ENCODE measurements at places on chromosomes 1 and 21.

- DNase-seq, result no peak
Observed at GRCh38 chr1:4517186-4517954, 137.0 kb upstream of the AJAP1 start.

DNA sequence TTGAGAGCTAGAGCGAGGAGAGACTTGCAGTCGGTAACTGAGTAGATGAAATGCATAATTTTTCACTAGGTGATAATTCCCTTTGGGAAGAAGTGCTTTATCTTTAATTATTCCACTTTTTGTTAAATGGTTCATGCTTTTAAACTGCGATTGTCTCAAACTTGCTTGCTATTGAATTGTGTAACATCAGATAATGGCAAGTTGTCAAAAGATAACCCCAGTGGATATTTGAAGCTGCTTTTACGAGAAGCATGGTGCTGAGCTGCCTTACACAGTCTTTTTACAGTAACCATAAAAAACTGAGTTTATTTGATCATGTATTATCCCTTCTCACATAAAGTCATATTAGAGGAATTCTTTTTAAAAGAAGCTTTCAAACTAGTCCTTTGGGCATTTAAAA lies 30.2 kb downstream of the TMEM50B start:
- DNase-seq, result no peak

- no peak for DNase-seq
Observed at GRCh38 chr1:1345860-1346500, 3.2 kb downstream of the DVL1 start.

- DNase-seq, result no peak
Observed at GRCh38 chr1:63051356-63051755, 267.4 kb downstream of the ATG4C start.

- no peak for DNase-seq
Observed at GRCh38 chr21:42341776-42342542, 8.8 kb downstream of the TFF2 start.

DNA sequence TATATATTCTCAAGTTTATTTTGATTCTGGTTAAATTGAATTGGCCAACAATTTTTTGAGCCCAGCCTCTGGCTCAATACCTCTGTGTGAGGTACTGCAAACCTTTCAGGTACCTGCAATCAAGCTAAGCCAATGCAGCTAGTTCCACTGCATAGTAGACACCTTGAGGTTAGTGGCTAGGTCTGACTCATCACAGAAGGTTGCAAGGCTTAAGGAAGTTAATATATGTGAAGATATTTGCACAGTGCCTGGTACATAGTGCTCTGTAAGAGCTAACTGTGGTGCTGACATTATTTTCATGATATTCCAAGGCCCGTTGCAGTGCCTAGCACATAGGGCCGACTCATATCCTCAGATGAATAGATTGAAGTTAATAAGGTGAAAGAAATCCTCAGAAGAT lies 330.5 kb upstream of the KAZN start:
- DNase-seq, result no peak

- no peak for DNase-seq
Observed at GRCh38 chr1:7654725-7655124, 116.4 kb upstream of the VAMP3 start.

DNA sequence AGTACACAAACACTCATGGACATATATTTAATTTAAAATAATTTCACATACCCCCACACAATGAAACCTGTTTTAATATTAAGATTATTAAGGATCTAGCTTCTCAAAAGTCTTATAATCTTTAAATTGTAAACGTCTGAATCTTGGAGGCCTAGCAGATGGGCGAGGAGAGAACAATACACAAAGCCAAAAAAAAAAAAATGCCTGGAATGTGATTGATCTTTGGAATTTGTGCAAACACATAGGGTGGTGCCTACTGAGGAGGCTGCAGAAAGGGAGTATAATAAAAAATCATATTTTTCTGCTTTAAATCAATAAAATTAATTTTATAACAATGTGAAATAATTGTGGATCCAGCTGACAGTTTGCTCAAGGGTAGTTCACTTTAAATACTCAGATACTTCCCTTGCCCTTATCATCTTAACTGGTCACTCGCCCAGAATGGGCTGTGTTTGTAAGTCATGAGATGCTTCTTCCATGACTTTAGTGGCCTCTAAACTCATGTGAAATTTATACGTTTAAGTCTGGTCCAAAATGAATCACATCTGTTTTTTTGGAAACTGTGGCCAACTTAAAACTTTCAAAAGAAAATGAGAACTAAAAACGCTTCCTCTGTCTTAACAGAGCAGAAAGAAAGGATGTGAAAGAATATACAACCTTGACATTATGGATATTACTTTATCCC lies 802.8 kb upstream of the CXADR start:
- DNase-seq, result no peak

- DNase-seq, result no peak
Observed at GRCh38 chr1:41171266-41171874, 70.7 kb downstream of the SCMH1 start.

- DNase-seq, result no peak
Observed at GRCh38 chr1:78223417-78224215, 177.8 kb downstream of the GIPC2 start.

GRCh38 chr1:41175546-41175945 lies 66.6 kb downstream of the SCMH1 start:
- DNase-seq, result no peak

DNA sequence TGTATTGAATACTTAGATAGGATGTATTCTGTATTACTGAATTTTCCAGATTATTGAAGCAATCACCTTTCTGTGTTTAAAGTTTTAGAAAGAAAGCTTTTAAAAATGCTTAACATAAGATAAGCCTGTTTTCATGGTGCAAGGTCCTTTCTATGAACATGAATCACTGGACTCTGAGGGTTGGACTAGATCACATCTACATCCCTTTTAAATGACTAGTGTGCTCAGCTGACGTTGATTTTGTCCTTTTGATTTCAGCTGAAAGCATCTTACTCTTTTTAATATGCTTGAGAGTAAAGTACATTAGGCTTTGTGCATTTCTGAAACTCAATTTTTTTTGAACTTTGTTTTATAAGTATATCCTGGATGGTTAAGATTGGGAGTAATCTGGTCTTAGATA lies 16.2 kb downstream of the MIER1 start:
- no peak for DNase-seq

DNA sequence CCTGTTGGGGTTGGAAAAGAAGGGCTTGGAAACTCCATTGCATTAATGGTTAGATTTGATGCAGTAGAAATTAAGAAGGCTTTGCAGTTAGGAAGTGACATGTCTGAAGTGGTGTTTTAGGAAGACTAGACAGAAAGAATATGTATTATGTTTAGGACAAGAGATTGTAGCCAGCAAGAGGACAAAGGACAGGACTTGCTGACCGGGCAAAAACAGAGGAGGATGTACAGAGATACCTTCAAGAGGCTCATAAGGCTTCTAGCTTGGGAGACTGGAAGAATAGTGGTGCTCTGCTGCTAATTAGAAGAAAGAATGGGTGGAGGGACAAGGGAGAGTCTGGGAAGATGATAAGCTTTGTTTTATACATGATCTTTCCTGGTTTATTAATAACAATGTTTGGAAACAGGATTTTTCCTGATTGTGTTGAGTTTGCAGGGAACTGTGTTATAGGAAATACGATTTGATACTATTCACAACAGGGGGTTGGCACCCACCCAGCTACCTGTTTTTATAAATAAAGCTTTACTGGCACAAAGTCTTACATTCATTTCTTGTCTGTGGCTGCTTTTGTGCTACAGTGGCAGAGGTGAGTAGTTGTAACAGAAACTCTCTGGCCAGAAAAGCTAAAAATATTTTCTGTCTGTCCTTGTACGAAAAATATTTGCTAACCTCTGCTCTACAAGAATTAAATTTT lies 37.1 kb upstream of the TMCO2 start:
- no peak for DNase-seq

DNA sequence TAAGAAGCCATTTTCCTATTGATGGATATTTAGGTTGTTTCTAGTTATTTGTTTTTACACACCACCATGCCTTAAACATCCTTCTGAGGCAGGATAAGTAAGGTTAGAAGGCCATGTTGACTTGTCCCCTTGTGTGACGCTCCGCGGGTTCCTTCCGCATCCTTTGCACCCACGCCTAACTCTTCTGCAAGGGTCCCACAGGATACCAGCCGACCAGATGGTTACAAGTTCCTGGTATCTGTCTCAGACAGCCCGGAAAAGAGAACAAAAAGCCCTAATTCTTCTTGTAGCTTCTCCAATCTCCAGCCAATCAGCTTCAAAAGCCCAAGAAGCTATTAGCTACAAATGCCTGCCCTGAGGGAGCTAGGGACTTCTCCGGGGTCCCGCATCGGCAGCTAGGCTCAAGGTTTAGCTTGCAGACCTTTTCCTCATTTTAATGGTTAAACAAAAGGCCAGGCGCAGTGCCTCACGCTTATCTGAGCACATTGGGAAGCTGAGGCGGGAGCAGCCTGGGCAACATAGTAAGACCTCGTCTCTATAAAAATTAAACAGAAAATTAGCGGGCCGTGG lies 4.9 kb upstream of the OTUD3 start:
- no peak for DNase-seq

DNA sequence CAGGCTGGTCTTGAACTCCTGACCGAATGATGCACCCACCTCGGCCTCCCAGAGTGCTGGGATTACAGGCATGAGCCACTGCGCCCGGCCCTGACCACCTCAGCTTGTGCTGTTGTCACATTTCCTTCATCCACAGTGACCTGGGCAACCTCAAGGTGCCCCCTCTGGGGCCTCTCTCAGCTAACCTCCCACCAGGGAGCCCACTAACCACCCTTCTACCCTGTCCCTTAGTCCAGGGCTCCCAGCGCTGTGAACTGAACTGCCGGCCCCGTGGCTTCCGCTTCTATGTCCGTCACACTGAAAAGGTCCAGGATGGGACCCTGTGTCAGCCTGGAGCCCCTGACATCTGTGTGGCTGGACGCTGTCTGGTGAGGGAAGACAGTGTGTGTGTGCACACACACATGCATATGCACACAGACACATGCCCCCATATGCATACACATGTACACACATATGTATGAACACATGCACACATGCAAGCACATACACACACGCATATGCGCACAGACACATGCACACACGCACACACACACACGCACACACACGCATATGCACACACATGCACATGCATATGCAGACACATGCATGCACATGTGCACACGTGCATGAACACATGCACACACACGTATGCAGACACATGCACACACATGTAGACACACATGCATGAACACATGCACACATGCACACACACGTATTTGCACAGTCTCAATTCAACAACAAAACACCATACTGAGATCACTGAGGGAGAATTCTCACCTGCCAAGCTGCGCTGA lies 6.2 kb downstream of the ADAMTSL4 start:
- no peak for DNase-seq

DNA sequence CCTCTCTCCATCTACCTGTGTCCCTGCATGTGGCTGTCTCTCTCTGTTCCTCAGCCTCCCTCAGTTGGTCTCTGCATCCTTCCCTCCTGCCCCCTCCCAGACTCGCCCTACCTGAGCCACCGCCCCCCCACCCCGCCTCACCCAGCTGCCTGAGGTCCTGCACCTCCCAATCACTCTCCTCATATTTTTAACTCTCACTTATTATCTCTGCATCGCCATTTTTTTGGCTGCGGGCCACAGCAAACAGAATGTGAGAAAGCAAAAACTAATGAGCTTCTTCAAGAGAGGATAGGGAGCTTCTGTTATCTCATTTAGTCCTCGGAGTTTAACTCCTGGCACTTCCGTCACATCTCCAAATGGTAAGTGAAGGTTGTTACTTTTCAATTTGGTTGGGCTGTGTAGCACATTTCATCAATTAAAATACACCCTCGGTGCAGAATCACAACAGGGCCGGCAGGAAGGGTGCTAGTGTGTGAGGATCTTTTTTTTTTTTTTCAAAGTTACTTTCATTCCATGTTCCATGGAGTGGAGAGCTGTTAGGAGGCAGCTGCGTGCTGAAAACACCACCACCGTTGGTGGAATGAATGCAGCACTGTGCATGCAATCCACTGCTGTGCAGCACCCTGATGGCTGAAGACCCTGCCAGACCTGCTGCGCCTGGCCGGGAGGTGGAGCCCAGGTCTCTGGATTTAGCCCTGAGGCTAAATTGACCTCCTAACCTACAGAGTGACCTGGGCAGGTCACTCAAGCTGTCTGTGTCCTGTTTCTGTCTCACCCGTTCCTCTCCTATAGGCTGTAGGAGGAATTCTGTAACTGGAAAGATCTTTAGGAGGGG lies 157.2 kb upstream of the NFIA start:
- no peak for DNase-seq

DNA sequence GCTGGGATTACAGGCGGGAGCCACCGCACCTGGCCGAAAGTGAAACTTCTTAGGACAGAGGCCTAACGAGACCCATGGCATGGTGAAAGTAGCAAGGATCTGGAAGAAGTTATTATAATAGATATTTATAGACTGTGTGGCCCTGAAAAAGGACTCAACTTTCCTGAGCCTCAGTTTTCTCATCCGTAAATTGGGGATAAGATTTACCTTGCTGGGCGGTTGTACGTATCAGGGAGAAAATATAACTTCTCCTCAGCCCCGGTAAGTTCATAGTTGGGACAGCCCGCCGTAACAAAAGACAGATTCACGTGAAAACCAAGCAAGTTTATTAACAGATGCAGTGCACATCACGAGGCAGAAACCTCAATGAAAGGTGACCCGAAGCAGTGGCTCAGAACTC lies 5.5 kb upstream of the PIK3CD start:
- DNase-seq, result no peak

DNA sequence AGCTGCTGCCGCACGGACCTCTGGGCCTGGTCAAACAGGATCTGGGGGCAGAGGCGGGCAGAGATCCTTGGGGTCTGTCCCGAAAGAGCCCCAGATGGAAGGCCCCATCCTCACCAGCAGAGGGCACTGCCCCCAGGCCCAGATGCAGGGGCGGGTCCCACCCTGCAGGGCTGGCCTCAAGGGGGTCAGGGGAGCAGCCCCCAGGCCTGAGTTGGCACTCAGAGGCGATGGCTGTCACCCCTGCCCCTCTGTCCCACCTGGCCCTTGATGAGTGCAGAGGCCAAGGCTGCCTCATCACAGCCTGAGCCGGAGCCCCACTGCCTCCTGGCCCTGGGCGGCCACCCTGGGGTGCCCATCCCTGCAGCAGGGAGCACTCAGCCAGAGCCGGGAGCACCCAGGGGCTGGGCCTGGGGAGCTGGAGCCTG lies 5.7 kb downstream of the ACAP3 start:
- no peak for DNase-seq

DNA sequence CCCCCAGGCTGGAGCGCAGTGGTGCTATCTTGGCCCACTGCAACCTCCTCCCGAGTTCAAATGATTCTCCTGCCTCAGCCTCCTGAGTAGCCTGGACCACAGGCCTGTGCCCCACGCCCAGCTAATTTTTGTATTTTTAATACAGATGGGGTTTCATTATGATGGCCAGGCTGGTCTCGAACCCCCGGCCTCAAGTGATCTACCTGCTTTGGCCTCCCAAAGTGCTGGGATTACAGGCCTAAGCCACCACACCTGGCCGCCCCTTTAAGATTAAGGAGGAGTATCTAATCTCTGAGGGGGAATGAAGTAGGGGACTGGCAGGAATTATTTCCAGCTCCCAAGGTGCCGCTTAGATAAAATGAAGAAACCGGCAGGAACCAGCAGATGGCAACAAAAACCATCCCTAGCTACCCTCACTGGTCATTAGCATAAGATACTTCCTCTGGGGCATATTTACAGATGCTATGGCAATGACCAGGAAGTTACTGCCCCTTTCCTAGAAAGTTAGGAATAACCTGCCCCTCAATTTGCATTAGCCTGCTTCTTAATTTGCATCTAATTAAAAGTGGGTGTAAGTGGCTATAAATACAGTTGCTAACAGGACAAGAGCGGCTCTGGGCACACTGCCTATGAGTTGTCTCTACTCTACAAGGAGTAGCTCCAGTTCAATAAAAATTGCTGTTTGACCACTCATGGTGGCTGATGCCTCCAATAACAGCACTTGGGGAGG lies 7.1 kb upstream of the NSUN4 start:
- no peak for DNase-seq

GRCh38 chr1:212950243-212951125 lies at the start of gene VASH2:
Gene VASH2 (plus strand): TSS chr1:212950541. CDS start chr1:212951543, 1,002 bp downstream.
- peak; percentile 12 for DNase-seq
